ENCODE measurements at places on chromosomes 1 and 21.

GRCh38 chr1:113046569-113046968, 26.4 kb upstream of the LRIG2 start:
- peak; percentile 82 for DNase-seq

DNA sequence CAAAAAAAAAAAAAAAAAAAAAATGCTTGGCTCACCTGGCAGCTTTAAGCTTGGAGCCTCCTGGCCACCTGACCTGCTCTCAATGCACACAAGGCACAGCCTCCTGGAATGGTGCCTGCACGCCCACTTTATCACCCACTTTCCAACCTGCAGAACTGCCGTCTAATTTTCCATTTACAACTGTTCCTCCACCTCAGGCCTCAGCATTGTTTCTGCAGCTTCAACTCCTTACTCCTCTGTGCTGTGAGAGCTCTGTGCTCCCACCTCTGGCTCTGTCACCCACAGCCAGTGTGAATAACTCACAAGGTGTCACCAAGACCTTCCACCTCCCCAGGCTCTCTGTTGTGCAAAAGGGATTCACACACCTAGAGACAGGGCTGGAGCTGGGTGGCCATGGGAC, 38.7 kb upstream of the GPR157 start:
- DNase-seq, result no peak

- DNase-seq, result no peak
Observed at GRCh38 chr1:7993593-7994479, 32.3 kb downstream of the ERRFI1 start.

GRCh38 chr1:192170196-192170984, 12.1 kb downstream of the RGS18 start:
- DNase-seq, result no peak
